Pons (tissue), 1 donor: ENCODE measurements at places on chromosomes 5 and 9.

GRCh38 chr5:35324679-35325078, 94.4 kb upstream of the PRLR start:
- no peak for DNase-seq

DNA sequence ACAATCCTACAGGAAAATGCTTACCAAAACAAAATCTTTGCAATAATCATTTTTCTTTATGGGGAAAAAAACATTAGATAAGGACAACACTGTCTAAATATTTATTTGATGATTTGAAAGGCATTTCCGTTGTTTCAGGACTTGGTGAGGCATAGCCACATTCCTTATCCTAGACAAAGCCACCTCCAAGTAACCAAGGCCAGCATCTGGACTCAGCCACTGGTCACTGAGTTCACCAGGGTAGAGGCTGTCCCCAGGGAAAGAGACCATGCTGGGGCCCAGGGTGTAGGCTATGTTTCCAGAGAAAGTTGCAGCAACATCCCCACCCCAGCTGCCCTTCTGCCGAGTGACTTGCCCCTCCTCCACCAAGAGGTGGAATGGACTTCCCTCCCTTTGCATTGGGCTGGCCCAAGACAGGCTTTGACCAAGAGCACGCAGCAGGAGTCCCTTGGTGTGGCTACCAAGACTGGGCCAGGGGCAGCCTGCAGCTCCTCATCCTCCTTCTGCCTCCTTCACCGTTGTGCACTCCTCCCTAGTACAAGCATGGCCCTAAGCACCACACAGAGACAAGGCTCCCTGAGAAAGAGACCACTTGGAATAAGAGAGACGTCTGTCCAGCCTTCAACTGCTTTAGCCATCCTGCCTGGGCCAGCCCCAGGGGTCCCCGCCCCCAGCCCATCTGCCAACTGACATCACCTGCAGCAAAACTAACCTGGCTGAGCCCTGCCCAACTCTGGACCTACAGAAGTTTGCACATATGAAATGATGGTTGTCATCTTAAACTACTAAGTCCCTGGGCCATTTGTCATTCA, 68.1 kb upstream of the SPIN1 start:
- no peak for DNase-seq

DNA sequence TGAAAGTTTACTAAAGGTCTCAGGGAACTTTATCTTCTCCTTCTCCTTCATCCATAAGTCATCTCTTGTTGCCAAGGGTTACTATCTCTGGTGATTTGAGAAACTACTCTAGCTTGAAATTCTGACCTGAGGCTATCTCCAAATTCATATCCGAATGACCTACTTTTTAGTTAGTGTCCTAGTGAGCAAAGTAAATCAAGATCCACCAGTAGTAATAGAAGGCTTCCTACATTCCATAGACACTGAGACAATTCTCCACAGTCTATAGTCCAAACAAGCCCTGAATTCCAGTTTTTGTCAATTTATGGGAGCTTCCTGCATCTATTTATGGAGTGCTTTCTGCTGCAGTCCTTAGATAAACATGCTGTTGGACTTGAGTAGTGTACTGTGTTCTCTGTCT, 5.0 kb downstream of the IL7R start:
- DNase-seq, result no peak

DNA sequence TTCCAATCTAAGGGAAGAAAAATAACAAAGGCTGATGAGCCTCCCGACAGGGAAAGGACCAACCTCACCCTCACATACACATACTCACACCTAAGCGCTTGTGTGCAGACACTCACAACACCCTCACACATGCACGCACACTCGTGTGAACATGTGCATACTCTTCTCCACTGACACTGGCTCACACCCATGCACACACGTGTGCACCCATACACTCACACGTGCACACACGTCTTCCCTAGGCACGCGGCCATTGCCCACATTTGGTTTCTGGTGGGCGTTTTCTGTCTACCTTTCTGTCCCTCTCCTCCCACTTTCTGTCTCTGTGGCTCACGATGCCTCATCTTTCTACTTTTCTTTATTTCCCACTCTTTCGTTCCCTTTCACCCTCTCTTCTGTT, 169.7 kb upstream of the MVB12B start:
- no peak for DNase-seq

GRCh38 chr5:134099288-134099872, 15.1 kb upstream of the TCF7 start:
- DNase-seq, result no peak

DNA sequence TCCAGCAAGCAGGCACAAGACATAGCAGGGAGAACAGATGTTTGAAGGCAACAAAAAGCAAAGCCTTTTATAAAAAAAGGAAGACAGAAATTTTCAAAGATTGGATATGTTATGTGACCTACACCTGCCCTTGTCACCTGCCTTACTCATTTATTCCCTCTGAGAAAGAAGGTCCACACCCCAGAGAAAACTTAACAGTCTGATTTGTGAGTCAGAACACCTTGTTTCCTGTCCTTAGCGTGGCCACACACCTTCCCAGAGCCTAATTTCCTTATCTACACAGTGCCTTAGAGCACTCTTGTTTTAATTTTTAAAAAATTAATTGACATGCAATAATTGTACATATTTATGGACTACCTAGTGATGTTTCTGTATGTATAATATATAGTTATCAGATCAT, 419.0 kb upstream of the DAB2 start:
- DNase-seq, result no peak

- DNase-seq, result no peak
These were observed 281.9 kb downstream of the DRD1 start for GRCh38 chr5:175162036-175162435.

DNA sequence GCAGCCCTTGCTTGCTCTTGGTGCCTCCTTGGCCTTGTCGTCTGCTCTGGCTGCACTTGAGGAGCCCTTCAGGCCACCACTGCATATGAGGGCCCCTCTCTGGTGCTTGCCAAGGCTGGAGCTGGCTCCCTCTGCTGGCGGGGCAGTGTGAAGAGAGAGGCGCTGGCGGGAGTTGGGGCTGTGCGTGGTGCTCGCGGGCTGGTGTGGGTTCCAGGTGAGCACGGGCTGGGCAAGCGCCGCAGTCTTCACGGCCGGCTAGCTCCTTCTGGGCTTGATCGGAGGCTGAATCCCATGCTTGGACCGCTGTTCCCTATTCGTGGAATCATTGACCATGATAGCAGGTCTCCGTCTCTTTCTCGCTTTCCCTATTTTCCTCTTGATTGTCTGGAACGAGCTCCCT, 56.5 kb downstream of the XRCC4 start:
- DNase-seq, result no peak

GRCh38 chr9:73577848-73578247, 426.2 kb downstream of the ANXA1 start:
- peak; percentile 24 for DNase-seq

GRCh38 chr5:87876616-87877015, 392.0 kb downstream of the TMEM161B start:
- DNase-seq, result no peak

DNA sequence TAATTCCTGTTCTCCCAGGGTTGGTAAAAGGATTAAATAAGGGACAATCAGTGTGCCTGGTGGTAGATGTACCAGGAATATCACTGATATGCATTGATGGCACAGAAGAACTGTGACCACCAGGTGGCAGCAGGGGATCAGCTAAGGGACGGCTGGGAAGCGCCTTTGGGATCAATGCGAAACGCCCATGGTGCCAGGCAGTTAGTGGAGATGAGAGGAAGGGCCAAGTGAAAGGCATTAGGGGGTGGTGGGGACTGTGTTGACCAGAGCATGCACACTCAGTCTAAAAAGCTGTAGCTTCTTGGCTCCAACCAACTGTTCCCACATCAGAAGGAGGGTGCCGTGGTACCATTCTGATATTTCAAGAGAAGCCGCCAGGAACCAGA, 55.6 kb downstream of the ARHGEF37 start:
- peak; percentile 61 for DNase-seq

- DNase-seq, result no peak
These were observed 133.4 kb downstream of the SLC12A2 start for GRCh38 chr5:128216860-128217531.

- DNase-seq, result no peak
These were observed 943.8 kb downstream of the NR2F1-AS1 start for GRCh38 chr5:92637247-92637646.

- DNase-seq, result peak; percentile 98
These were observed 32.6 kb upstream of the TMOD1 start for GRCh38 chr9:97468658-97469448.

- no peak for DNase-seq
These were observed 45.6 kb downstream of the VCAN start for GRCh38 chr5:83517072-83517687.

GRCh38 chr5:56717253-56717987, 97.9 kb upstream of the MAP3K1 start:
- no peak for DNase-seq

DNA sequence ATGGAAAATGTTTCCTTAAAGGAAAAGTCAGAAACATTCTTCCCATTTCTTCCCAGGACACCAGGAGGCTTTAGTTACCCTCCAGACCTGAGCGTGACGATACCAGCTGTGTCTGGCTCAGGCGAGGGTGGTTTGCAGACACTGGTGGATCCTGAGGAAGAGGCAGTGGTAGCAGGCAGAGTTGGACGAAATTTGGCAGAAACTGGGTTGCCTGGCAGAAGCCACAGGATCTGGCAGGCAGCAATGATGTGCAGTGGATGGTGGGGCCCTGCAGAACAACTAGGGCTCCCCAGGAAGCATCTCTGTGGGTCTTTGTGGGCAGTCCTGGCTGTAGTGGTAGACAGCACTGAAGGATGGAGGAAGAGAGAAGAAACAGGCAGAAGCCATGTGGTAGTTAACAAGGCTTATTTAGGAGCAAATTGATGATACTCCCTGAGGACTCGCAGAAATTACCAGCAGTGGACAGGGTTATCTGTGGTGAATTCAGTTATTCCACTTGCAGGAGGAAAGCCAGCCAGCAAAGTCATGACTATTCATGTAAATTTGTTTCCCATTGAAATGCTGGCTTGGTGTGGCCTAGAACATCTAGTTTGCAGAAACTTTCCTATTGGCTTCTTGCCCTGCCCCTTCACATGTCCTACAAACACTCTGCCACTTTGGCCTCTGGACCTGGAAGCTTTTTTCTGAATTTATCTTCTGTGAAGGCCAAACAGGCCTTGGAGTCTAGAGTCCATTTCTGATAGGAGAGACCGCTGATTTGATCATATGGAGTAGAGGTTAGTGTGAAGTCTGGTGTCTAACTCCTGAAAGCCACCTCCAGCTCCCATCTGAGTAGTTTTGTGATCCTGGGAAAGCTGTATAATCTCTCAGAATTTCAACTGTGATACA, 212.0 kb downstream of the DMRT2 start:
- no peak for DNase-seq
